ENCODE measurements at places on chromosomes 5 and 9. TPM values are rescaled to one million over a fixed set of nuclear protein-coding genes. Genes with fewer than 3 reads are reported as not detected.

Gene PRUNE2
- total RNA-seq: 3.2 TPM

Gene IL31RA
- 0.15 TPM for total RNA-seq

Gene ADAMTS16
- total RNA-seq: not detected

Gene LCNL1
- total RNA-seq: not detected

Gene DEPDC1B
- 17.3 TPM for total RNA-seq

Gene TSSK1B
- not detected for total RNA-seq

Gene ANKDD1B
- total RNA-seq: under 0.01 TPM

Gene SHISAL2B
- not detected for total RNA-seq

Gene SETD9
- total RNA-seq: 17.0 TPM

Gene CDC14B
- total RNA-seq: 1.6 TPM

Gene TMEM215
- total RNA-seq: not detected

Gene SLC25A2
- total RNA-seq: 0.15 TPM

Gene MTMR12
- 24.4 TPM for total RNA-seq

Gene ZNG1F
- total RNA-seq: 6.5 TPM

Gene TXNDC8
- not detected for total RNA-seq

Gene FRMD3
- total RNA-seq: 0.76 TPM

Gene DCTN3
- 120 TPM for total RNA-seq

Gene SPATA31C1
- total RNA-seq: not detected

Gene ORM2
- not detected for total RNA-seq

Gene CORO2A
- total RNA-seq: 0.32 TPM

Gene CCL27
- total RNA-seq: not detected

Gene C9orf57
- total RNA-seq: not detected

Gene ARHGEF28
- 77.3 TPM for total RNA-seq

Gene PHF24
- total RNA-seq: not detected

Gene PRRX2
- not detected for total RNA-seq

Gene PTRH1
- 30.7 TPM for total RNA-seq

Gene PCA3
- under 0.01 TPM for total RNA-seq

Gene C5
- 2.3 TPM for total RNA-seq

Gene GAS1
- total RNA-seq: 0.76 TPM

Gene DPYSL3
- total RNA-seq: 166 TPM

Gene MYMK
- not detected for total RNA-seq

Gene SLC28A3
- not detected for total RNA-seq
